ENCODE measurements at places on chromosomes 6 and 20.
A peak's percentile ranks its signal among the peaks of the same experiment; 100 is the strongest.

- no peak for DNase-seq
- H3K36me3 ChIP-seq = peaks cover 7% of the 10 kb centered on the region
- no peak overlapping the region for H3K4me3 ChIP-seq
- peaks cover 2% of the 10 kb centered on the region for H3K27me3 ChIP-seq
- no peaks in the 10 kb centered on the region for H3K4me1 ChIP-seq
Measured at GRCh38 chr6:347232-347631, 44.3 kb upstream of the IRF4 start.

- no peak for DNase-seq
- no peaks in the 10 kb centered on the region for H3K36me3 ChIP-seq
- no peak overlapping the region for H3K27ac ChIP-seq
- peaks cover 72% of the 10 kb centered on the region for H3K27me3 ChIP-seq
- no peaks in the 10 kb centered on the region for H3K4me1 ChIP-seq
Measured at GRCh38 chr6:167685654-167686053, 141.1 kb upstream of the AFDN start.

GRCh38 chr6:4780360-4780812, 4.2 kb downstream of the CDYL start:
- H3K27ac ChIP-seq = no peak overlapping the region
- DNase-seq = no peak
- H3K27me3 ChIP-seq = no peaks in the 10 kb centered on the region
- H3K36me3 ChIP-seq = peaks cover 5% of the 10 kb centered on the region
- H3K4me1 ChIP-seq = peaks cover 43% of the 10 kb centered on the region
- H3K4me3 ChIP-seq = no peak overlapping the region

DNA sequence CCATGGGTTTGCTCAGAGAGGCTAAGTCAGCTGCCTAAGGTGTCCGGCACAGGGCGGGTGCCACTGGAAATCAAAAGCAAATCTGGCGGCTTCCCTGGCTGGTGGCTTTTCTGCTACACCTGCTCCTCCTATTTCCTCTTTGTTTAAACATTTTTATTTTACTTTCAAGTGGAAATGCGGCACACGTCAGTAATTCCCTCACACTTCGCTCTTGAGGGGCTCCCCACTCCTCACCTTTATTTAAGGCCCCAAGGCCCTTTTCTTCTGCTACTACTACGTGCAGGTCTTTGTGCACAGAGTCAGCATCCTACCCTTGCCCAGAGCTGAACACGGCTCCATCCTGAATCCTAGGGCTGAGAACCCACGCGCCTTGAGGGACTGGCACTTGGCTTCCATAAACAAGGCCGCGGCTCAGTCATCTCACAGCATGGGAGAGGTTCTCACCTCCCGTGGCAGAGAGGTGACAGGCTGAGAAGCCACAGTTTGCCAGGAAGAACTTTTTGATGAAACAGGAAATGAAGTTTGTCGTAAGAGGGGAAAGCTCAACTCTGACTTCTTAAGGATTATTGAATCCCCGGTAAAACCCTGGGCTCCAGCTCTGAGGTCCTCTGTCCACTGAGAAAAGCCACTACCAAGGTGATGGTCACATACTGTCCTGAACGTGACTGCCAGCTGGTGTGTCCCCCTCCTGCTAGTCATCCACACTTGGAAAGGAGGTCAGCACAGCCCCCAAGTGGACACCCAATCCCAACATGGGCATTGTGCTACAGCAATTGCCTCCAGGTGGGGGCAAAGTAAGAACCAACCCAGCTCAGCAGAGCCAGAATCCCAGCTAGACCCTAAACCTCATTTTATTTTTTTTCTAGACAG, 48.0 kb downstream of the NFATC2 start:
- H3K27ac ChIP-seq = peak overlapping the region; percentile 90
- DNase-seq = no peak
- H3K36me3 ChIP-seq = peaks cover 65% of the 10 kb centered on the region
- peak overlapping the region; percentile 71 for H3K4me3 ChIP-seq
- H3K4me1 ChIP-seq = peaks cover 93% of the 10 kb centered on the region

DNA sequence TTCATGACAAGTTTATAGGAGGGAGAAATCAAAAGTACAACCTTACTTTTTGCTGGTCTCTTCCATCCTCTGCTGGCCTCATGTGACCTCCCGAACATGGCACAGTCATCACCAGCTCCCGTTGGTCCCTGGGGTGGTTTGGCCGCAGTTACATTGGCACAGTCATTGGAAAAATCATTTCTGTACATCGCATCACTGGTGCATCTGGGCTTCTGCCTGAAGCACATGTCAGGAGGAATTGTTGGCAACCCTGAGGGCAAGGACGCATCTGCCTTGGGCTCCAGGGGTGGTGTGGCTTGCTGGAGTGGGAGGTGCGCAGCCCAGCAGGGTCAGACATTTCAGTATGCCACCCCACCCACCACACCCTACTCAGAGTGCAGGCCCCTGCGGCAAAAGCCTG, 162.9 kb upstream of the SLC24A3 start:
- no peak overlapping the region for H3K27ac ChIP-seq
- H3K27me3 ChIP-seq = no peaks in the 10 kb centered on the region
- DNase-seq = no peak
- no peak overlapping the region for H3K4me3 ChIP-seq
- no peaks in the 10 kb centered on the region for H3K36me3 ChIP-seq
- H3K4me1 ChIP-seq = no peaks in the 10 kb centered on the region

DNA sequence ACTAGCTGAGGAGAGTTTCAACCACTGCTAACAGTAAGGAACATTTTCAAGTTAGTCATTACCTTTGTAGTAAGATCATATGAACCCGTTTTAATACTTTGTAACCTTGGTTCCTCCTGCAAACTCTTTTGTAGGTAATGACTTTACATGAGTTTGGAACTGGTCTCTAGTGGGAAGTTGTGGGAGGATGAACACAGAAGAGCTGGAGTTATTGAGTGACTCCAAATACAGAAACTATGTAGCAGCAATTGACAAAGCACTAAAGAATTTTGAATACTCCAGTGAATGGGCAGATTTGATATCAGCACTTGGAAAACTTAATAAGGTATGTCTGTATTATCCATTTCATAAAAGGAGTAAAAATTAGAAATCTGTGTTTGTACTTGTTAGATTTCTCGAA, 29.3 kb downstream of the DOP1A start:
- no peak for DNase-seq
- H3K27ac ChIP-seq = no peak overlapping the region
- no peak overlapping the region for H3K4me3 ChIP-seq
- H3K36me3 ChIP-seq = peaks cover 6% of the 10 kb centered on the region
- H3K27me3 ChIP-seq = no peaks in the 10 kb centered on the region

DNA sequence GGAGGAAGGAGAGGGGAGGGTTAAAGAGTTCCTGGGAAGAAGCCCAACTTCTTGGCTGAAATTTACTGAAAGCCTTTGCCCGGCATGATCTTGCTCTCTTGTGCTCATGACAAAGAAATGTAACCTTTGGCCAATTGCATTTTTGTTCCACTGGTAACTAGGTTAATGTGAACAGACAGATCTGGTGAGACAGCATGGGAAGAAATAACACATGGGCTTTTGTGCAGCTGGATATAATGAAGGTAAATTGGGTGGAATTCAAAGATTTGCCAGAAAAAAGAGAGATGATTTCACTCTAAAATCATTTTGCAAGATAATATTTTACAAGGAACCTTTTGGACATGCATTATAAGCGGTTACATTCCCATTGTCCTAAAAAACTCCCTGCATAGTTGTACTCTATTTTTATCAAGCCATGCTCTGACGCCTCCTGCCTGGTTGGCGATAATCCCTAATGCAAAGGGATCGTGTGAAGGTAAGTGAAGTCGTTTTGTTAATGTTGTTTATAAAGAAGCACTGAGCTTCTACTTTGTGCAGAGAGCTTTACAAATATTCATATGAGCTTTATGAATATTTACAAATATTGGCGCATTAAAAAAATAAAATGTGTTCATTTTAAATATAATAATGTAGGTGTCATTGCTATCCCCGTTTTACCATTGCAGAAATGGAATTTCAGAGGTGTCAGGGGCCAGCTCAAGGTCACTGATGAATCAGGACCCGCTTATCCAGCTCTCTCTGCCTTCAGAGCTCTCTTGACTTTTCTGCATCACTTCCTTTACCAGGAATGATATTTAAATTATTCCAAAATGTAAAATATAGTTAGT, 161.3 kb upstream of the AGPAT4 start:
- no peak for DNase-seq
- H3K4me3 ChIP-seq = no peak overlapping the region
- H3K36me3 ChIP-seq = no peaks in the 10 kb centered on the region
- no peaks in the 10 kb centered on the region for H3K4me1 ChIP-seq
- no peaks in the 10 kb centered on the region for H3K27me3 ChIP-seq
- H3K27ac ChIP-seq = no peak overlapping the region

- no peak overlapping the region for H3K27ac ChIP-seq
- no peaks in the 10 kb centered on the region for H3K36me3 ChIP-seq
- no peak overlapping the region for H3K4me3 ChIP-seq
- no peak for DNase-seq
- no peaks in the 10 kb centered on the region for H3K4me1 ChIP-seq
Measured at GRCh38 chr20:10708351-10709185, 34.8 kb upstream of the JAG1 start.

GRCh38 chr6:15901141-15902115, 227.5 kb upstream of the MYLIP start:
- peaks cover 5% of the 10 kb centered on the region for H3K36me3 ChIP-seq
- peaks cover 42% of the 10 kb centered on the region for H3K4me1 ChIP-seq
- peak overlapping the region; percentile 87 for H3K27ac ChIP-seq
- H3K4me3 ChIP-seq = peak overlapping the region; percentile 50
- DNase-seq = peak; percentile 44

DNA sequence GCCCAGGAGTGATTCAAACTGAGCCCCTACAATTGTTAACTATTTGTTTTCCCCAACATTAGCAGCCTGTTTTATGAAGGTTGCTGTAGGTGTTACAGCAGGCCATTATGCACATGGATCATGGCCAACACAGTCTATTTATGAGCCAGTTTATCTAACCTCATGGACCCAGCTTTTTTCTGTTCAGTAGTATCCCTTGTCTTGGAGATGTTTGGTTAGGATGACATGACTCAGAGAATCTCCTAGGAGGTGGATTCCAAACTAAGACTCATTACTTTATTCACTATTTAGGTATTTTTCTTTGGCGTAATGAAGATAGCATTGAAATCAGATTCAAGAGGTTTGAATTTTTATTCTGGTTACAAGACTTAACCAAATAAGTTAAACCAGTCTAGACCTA, 62.8 kb upstream of the TFB1M start:
- DNase-seq = no peak
- H3K27me3 ChIP-seq = no peaks in the 10 kb centered on the region
- H3K4me3 ChIP-seq = no peak overlapping the region
- H3K4me1 ChIP-seq = no peaks in the 10 kb centered on the region
- H3K27ac ChIP-seq = no peak overlapping the region

- H3K36me3 ChIP-seq = peaks cover 35% of the 10 kb centered on the region
- no peak overlapping the region for H3K4me3 ChIP-seq
- DNase-seq = no peak
- no peak overlapping the region for H3K27ac ChIP-seq
- peaks cover 14% of the 10 kb centered on the region for H3K4me1 ChIP-seq
Measured at GRCh38 chr6:70586114-70586513, 19.4 kb downstream of the SDHAF4 start.
